Iris pigment epithelial cell (primary cell): ENCODE measurements at places on chromosomes 11 and 22.

DNA sequence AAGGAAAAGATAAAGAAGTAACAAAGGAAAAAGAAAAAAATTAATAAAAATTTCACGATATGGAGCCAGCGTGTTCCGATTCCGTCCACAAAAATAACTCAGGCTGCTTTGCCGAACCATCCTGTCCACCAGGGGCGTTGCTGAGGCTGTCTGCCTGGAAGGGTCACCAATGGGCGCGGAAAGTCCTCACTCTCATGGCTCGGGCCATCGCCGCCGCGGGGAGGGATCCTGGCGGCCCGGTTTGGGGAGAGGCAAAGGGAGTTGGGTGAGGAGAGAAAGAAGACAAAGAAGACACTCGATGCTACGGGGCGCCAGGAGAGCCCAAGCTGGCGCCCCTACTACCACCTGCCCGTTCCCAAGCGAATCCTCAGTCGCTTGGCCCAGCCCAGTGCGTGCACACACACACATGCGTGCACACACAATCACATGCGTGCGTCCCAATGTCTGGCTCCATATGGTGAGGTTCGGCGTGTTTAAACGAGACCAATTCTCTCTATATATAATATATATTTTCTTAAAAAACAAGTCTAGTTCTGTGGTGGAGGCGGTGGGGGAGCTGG lies 5.6 kb upstream of the PYGM start:
- DNase-seq, result no peak

- DNase-seq, result no peak
Observed at GRCh38 chr11:28792856-28793255, 684.7 kb downstream of the METTL15 start.

GRCh38 chr11:34006876-34007275 lies 44.7 kb upstream of the CAPRIN1 start:
- DNase-seq, result no peak

GRCh38 chr11:64877390-64878222 lies 815 bp downstream of the EHD1 start:
- no peak for DNase-seq

DNA sequence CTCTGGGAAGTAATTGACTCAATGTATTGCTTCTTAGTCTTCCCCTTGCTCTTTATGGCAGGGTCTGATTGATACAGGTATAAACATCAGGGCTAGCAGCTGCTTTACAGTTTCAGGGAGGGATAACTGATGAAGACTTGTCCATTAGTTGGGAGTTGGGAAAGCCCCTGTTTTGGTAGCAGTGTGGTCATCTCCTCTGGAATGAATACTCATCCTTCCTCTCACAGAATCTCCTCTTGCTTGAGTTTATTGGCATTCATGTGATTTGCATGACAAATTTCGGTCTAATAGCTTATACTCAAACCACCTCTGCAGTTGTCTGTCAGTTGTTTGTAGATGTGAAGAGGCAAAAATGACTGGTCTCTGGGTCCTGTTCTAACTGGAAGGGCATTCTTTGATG lies 79.7 kb downstream of the FAT3 start:
- DNase-seq, result no peak
